ENCODE measurements at places on chromosomes 6 and 20.

DNA sequence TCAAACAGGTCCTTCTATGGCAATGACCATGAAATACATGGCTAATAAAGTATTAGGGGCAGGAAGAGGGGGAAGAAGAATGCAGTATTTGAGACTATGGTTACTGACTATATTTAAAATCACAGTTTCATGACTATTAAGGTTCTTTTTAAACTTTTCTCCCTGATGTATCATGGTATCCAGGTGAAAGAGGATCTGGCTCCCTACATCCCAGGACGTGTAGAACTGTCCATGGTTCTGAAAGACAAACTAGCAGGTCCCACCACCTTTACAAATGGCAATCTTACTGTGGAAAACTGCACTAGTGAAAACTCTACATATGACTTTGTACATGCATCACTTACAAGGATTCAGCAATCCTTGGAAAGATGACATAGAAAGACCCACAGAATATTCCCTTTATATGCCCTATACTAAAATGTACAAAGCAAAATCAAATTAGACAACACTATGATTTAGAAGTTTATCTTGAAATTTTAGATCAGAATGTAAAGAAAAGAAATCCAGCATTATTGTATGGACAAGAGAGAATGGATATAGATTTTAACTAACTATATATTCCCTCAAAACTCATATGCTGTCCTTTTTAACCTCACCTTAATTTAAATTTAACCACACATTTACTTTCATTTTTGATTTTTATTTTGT is 33.5 kb downstream of the RPP21 start:
- DNase-seq = peak; percentile 10

GRCh38 chr20:44334709-44335108 is 2.1 kb upstream of the R3HDML start:
- DNase-seq = no peak

- no peak for DNase-seq
These were observed 10.4 kb downstream of the DEFB129 start for GRCh38 chr20:237489-237888.

DNA sequence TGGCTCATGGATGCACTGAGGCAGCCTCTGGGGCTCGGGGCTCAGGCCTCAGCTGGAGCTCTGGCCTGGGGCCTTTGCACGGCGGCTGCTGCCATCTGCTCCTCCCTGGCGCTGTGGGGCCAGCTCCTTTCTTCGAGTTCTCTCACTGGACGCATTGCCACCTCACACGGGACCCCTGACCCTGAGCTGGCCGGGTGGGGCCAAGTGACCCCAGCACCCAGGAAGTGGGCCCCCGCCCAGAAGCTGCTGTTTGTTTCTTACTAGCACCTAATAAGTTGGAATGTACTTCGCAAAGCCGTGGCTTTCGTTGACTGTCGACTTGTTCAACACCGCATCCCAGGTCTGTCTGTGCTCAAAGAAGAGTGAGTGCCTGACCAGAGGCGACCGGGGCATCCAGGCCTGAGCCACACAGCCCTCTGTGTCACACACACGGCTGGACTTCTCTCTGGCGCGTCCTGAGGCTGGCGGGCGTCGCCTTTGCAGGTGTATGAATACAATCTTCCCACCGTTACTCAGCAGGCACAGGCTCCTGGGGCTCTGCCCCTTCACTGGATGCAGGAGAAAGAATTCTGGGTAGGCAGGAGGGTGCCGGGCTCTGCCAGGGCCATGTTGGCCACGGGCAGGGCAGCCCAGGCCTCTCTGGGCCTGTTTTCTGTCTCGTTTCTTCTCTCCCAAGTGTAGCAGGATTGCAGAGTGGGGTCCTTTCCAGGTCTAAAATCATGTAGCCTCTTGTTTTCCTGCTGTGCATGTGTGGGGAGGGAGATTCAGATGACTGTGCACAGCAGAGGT is 112.9 kb downstream of the DLL1 start:
- DNase-seq = no peak

DNA sequence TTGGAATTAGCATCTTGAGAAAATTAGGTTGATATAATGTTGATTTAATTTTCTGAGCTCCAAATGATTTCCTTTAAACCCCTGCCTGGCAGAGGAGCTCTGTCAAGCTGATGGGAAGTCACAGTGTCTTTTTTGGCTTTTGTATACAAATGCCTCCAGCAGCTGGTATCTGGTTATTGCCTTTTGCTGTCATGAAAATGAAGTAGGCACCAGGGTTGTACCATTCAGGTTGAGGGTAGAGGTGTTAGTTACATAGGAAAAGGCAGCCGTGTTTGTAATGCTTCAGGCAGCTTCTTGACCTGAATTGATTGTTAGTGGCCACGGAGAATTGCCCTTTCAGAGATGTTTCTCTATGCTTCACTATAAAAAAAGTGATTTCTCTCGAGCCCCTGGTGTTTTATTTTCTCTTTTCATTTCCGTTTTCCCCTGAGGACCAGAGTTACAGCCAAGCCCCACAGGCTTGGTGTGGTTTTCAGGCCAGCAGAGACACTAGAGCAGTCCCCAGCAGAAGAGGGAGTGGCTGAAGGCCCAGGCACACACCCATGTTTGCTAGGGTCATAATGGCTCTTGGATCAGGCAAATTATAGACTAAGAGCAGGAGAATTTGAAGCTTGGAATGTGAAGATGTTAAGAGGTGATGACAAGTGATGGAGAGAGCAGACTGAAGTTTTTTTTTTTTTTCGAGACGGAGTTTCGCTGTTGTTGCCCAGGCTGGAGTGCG is 21.6 kb downstream of the CMTR1 start:
- DNase-seq = peak; percentile 70

- peak; percentile 95 for DNase-seq
These were observed 609.8 kb downstream of the RFPL4B start for GRCh38 chr6:112956696-112957535.

GRCh38 chr20:41072190-41072863 is 43.7 kb downstream of the TOP1 start:
- DNase-seq = peak; percentile 87

- DNase-seq = no peak
These were observed 301.7 kb downstream of the FOXA2 start for GRCh38 chr20:22282696-22283095.

- no peak for DNase-seq
These were observed 5.2 kb upstream of the FOXO3 start for GRCh38 chr6:108555399-108556052.

Measured in fibroblast of skin of right biceps (primary cell).